ENCODE measurements at places on chromosomes 1 and 21.

- DNase-seq = no peak
Measured at GRCh38 chr1:234393190-234393589, 19.9 kb downstream of the COA6 start.

- DNase-seq = no peak
Measured at GRCh38 chr1:191831572-191831971, 326.7 kb upstream of the RGS18 start.

GRCh38 chr1:1065265-1065939, 8.7 kb downstream of the RNF223 start:
- no peak for DNase-seq

DNA sequence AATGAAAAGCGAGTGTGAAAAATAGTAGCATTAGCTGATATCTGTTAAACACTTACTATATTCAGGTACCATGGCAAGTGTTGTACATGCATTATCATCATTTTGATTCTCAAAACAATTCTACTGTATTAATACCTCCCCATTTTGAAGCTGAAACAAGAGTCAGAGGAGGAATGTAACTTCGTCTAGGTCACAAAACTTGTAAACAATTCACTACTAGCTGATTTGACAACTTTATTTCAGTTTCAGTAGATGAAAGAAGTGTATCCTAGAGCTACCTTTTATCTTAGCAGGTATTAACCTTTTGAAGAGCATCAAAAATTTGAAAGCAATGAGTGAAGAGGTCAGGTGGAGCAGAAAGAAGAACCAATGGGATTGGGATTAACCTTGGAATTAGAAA, 1.6 kb downstream of the CD84 start:
- DNase-seq = no peak

GRCh38 chr1:21935891-21936365, 1.2 kb downstream of the HSPG2 start:
- no peak for DNase-seq

DNA sequence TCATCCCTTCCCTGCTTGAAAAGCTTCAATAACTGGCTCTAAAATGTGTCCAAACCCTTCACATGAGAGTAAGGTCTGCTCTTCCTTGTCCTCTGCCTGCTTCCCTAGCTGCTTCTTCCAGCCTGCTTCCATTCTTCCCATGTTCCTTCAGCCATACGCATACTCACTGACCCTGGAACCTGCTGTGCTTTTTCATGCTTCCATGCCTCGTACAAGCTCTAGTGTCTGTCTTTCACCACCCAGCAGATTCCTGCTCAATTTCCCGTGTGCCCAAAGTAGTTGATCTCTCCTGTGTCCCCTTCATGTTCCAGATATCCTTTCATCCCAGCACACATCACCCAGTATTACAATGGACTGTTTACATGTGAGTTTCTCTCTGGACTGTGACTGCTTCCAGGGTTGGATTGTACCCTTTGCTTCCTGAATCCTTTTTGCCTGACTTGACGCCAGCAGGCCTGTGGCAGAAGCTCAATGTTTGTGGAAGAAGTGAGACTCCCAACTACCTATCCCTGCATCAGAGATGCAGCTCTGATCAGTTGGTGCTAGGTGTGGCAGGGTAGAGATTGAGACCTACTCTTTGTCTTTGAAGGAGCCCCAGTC, 35.9 kb upstream of the RNF19B start:
- no peak for DNase-seq

DNA sequence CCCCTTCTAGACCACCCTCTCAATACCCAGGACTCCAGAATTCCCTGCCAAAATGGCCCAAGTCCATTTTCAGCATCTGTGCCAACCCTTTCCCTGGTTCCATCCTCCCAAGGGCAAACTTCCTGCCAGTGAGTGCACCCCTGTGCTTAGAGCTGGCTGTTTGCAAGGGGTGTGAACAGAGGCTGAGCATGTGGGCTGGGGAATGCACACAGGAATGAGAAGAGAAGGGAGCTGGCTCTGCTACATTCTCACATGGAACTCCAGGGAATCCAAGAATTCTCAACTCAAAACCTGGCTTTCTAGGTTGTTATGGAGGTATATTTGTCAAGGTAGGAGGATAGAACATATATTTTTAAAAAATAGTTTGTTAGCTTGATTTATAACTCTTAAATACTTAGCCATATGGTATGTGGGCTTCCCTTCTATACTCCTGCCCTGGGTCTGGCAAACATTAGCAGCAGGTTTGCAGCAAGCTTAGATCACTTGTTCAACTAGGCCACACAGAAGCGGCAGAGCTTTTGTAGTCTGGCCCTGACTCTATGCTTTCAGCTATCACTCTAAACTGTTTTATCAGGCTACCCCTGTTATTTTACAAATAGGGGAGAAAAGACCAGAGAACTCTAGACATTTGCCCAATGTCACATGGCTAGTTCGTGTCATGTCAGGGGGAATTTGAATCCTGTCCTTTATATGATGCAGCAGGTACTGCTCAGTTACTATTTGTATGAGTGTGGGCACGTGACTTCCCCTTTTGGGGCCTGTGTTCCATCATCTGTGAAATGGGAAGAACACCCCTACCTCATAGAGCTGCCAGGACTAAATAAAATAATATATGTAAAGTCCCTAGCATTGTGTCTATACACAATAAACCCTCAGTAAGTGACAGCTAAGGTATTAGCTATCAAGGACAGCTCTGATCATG, 8.1 kb upstream of the STMN1 start:
- DNase-seq = no peak

- peak; percentile 96 for DNase-seq
Measured at GRCh38 chr1:93758842-93759515, 77.3 kb upstream of the BCAR3 start.

DNA sequence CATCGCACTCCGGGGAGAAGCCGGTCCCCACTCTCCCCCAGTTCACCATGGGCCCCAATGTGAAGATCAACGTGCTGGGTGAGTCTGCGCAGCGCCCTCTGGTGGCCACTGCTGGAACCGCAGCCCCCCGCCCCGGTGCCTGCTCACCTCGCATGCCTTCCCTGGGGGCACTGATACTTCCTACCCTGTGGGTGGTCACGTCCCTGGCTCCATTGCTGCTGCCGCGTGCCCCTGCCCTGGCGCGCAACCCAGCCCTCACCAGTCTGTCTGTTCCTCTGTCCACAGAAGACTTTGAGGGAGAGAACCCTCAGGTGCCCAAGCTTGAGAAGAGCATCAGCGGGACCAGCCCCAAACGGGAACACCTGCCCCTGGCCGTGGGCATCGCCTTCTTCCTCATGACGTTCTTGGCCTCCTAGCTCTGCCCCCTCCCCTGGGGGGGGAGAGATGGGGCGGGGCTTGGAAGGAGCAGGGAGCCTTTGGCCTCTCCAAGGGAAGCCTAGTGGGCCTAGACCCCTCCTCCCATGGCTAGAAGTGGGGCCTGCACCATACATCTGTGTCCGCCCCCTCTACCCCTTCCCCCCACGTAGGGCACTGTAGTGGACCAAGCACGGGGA, 7.6 kb downstream of the EFNA3 start:
- DNase-seq = peak; percentile 41

GRCh38 chr1:198064181-198064580, 92.6 kb upstream of the NEK7 start:
- peak; percentile 7 for DNase-seq

DNA sequence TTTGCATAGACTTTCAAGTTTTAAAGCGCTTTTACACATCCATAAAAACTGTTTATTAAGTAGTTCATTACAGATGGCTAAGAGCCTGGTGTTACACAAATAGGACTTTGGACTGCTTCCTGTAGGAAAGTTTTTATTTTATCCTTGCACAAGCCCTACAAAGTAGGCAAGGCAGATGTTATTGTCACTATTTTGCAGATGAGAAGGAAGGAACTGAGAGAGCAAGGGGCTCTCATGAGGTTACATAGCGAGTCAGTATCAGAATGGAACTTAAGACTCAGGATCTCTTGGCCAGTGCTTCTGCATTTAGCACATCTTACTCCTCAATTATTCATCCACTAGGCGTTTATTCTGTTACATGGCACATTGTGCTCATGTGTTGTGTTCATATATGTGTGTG, 2.6 kb upstream of the MAPKAPK2 start:
- peak; percentile 45 for DNase-seq

DNA sequence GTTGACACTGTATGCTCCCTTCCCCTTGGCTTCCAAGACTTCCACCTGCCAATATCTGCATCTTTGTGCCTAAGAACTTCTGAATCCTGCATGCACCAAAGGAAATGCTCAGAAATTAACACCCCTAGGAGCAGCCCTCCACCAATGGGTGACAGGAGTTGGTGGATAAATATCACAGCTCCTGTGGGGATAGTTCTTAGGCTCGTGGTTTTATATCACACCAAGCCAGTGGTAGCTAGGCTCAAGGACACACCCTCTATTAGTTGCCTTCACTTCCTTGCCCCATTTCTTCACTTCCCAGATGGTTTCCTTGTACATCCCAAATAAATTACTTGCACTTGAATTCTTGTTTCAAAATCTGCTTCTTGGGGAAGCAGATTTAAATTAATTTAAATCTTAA, 16.9 kb upstream of the CDC14A start:
- DNase-seq = no peak

GRCh38 chr1:58356402-58356801, 190.1 kb downstream of the OMA1 start:
- DNase-seq = no peak

GRCh38 chr1:37722181-37723071, 30.1 kb downstream of the CDCA8 start:
- no peak for DNase-seq

DNA sequence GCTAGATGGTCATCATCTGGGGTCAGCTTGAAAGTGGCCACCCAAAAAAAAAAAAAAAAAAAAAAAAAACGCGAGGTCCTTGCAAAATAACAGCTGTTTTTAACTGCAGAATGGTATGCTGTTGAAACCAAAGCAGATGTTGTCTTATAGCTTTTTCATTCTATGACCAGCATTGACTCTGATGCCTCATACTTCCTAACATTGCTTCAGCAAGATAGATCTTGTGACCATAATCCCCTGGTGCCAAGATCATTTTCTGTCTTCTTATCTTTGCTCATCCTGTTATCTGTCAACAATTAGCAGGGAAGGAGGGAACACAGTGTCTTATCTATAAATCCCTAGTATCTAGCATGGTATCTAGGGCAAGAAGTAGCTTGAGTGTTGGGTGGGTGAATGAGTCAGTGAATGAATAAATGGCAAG, 181.5 kb downstream of the PLPP3 start:
- peak; percentile 85 for DNase-seq

DNA sequence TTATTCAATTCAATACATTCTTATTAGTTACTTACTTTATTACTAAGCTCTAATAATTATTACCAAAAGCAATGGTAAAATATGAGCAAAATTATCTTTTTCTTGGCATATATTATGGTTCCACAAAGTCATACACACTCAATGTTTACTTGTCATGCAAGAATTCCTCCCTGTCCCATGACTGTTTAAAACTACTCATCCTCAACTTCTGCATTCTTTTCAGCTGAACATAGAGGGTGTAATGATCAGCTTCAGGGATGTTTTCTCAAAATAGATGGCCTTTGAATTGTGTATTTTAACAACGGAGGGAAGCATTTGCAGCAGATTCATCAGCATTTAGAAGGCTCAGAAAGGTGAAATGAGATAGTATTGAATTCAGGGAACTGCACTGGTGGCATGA, 499.0 kb downstream of the RWDD3 start:
- DNase-seq = no peak

DNA sequence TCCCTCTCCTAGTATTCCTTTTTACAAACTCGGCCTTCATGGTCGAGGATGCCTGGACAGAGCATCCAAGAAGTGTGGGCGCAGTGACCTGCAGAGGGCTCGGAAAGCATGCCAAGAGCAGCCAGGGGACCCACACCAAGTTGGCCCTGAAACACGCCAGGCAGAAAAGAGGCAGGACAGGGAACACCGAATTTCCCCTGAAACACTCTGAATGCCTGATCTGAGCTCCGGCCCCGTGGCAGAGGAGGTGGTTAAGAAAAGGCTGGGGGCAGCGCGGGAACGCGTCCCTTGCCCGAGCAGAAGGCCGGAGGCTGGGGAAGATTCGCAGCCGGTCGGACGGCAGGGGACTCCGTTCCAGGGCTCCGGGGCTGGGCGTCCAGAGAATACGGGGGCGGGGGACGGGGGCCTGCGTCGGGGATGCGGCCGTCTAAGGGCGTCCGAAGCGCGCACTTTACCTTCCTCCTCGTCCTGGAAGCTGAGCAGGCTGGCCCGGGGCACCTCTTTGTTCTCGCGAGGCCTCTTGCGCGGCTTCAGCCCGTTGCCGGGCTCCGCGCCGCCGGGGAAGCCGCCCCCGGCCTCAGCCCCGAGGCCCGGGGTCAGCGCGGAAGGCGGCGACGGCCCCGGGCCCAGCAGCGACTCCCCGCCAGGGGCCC, 558 bp downstream of the PAXBP1 start:
- peak; percentile 68 for DNase-seq
